HEK293T (cell line): ENCODE measurements at places on chromosomes 3 and 15.

DNA sequence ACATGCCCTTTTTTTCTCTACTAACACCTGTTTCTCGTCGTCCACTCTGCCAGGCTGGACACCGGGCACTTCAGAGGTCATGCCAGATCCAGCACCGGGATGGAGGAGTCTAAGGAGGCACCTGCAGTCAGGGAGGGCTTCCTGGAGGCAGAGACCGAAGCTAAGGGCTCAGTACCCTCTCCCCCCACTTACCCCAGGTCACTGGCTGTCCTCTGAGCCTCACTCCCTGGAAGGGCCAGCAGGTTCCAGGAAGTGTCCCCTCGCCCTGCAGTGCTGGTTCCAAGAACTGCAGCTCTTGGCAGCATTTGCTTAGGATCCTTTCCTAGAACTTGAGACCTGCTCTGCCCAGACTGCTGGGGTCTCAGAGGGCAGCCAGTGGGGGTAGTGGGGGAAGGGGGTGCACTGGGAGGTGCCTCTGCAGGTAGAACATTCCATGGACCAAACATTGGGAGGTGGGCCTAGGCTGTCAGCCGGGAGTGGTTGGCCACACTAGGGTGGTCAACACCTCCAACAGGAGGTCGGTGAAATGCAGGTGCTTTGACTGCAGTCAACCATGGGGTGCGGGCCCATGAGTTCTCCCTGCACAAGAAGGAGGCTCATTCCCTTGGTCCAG is 11.3 kb downstream of the CISH start:
- DNase-seq: no peak

DNA sequence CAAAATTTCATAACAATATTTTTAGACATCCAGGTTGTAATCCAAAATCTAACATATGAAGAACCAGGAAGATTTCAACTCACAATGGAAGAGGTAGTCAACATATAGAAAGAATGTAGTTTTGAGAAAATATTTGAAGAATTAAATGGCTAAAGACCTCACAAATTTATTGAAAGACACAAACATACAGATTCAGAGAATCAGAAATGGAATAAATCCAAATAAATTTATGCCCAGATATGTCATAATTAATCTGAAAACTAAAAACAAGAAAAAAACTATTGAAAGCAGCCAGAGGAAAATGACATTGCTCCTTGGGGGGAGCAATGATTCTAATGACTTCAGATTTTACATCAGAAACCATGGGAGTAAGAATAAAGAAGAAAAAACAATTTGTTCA is 75.8 kb downstream of the TCF12 start:
- DNase-seq: no peak

GRCh38 chr15:81905889-81906288 is 139.9 kb downstream of the MEX3B start:
- DNase-seq: no peak

- no peak for DNase-seq
Measured at GRCh38 chr3:117548600-117548999, 839.0 kb downstream of the TUSC7 start.

DNA sequence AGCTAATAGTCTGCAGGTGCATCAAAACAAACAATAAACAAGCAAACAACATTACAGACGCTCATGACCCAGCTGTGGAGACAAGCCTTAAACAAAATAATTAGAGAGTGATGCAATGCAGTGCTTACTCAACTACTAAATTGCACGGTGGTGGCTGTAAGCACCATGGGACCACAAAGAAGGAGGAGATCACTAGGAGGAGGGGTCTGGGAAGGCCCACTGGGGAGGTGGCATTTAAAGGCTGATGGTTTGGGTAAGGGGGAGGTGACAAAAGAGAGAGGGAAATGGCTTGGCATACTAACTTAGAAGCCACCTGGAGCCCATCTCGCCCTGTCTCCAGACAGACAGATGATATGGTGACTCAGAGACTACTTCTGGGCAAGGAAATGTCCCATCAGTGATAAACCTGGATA is 516.7 kb downstream of the FOXP1 start:
- no peak for DNase-seq

- DNase-seq: no peak
Measured at GRCh38 chr3:118811236-118811732, 223.4 kb downstream of the IGSF11 start.
